Naive thymus-derived CD4-positive, alpha-beta T cell (primary cell): ENCODE measurements at places on chromosomes 3 and 15.

DNA sequence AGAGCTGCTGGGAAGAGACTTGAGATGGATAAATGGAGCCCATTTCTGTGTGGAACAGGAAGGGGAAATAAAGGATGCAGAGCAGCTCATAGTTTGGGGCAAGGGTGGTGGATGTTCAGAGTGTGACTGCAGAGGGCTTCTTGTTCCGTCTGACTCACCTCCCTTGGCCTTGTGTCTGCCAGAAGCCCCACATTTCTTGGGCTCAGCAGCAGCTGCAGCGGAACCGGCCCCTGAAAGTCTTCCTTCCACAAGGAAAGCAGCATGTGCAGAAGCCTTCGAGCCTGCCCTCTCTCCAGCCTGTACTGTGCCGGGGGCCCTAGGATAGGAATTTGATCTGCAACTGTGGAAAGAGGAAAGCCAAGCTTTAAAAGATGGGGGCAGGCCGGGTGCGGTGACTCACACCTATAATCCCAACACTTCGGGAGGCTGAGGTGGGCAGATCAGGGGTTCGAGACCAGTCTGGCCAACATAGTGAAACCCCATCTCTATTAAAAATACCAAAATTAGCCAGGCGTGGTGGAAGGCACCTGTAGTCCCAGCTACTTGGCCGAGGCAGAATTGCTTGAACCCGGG is 11.5 kb downstream of the CDAN1 start:
- no peak for DNase-seq

DNA sequence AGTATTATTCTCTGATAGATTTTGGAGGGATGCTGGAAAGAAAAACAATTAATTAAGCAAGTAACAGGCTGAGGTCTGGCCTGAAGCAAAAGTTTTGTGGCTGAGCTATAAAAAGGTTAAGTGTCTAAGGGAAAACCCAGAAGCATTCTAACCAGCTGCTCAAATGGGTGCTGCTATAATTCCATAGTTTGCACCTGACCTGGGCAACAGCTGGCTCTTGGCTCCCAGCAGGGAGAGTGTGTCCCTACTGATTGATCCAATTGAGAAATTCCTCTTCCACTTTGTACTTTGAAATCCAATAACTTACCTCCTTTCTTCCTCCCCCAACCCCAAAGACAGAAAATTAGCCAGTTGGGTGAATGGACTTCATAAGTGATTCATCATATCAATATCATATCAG is 27.7 kb upstream of the SMAD3 start:
- DNase-seq = no peak

GRCh38 chr3:18079739-18080138 is 337.3 kb upstream of the TBC1D5 start:
- DNase-seq = no peak

DNA sequence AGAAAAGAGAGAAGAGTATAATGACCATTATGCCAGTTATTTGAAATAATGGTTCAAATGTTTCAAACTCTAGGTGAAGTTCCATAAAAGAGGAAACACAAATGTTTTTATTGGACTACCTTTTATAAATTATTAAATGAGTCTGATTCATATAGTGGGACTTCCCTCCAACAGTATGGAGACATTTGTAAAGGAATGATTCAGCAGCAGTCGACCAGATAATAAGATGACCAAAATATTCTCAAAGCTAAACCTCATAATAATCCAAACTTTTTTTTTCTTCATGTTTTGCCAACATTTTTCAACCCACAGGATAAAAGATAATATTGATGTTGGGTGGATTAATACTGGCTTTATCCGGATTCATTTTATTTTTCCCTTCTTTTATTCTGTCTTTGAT is 18.8 kb downstream of the TIPARP start:
- no peak for DNase-seq

GRCh38 chr15:88208396-88208795 is 48.1 kb downstream of the NTRK3 start:
- DNase-seq = no peak

DNA sequence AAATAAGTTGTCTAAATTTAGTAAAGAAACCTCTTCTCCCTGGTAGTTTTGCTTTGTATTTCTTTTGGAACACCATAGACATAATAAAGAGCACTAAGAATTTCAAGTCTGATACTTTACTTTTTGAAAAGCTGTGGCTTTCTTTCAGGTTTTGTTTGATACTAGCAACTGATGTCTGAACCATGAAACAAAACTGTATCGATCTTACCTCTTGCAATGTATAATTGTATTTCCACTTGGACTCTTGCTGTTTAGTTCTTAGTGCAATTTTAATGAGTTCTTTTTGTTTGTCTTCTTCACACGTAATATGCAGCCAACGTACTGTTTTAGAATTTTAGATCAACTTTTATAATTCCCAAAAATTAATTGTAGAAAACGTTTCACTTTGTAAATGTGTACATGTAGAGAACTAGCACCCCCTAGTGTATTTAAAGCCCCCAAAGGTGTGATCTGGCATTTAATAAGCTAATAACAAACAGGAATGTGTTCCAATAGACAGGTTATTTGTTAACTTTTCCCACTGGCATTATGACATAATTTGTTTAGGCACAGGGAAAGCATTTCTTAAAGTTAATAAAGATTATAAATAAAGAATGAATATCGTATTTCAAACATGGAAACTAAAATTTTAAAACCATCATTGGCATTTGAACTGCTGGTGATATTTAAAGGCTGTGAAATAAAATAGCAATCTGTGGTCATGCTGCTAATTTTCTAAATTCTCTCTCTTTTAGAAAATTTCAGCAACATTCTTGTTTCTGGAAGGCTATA is 289.1 kb upstream of the DNAJC19 start:
- DNase-seq = no peak

- DNase-seq = no peak
Observed at GRCh38 chr3:4546346-4547178, 53.4 kb downstream of the ITPR1 start.

DNA sequence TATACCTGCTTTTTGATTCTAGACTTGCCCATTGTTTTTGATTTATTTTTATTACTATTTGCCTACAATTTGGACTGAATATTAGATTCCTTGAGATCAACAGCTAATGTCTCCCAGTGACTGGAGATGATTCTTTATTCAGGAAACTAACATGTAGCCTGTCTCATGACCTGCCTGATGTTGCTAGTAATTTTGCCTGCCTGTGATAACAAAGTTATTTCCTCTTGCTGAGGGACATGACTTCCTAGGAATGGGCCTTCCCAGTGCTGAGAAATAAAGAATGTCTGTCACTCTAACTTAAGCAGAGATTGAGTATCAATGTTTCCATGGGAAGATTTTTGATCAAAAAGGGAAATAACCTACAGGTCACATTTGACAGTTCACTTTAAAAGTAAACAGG is 13.4 kb upstream of the NPHP3 start:
- DNase-seq = no peak

GRCh38 chr3:98991393-98991792 is 89.9 kb upstream of the DCBLD2 start:
- no peak for DNase-seq

DNA sequence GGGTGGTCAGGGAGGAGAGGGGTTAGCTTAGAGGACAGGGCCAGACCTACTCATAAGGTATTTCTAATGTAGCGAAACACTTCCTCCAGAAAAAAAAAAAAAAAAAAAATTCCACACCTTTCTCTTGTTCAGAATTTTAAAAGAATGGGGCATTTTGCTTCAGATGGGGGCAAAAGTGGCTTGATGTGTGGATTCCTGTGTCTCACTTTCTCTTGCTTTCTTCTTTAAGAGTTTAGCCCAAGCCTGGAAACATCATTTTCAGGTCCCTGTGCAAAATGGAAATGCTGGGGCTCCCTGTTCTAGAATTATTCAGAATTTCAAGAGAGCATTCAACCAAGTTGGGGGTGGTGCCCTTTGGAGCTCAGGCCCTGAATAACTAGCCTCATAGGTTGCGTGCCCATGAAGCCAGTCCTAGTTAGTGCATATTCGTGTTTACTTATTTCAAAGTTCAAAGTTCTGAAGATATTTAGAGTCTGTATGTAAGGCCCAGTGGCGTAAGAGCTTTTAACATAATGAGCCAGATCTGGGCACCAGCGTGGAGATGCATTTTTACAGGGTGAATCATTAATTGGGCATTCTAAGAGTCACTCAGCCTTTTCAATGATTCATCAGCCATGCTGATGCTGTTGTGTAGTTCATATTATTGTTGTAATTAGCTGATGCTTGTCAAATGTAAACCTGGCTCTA is 104.5 kb downstream of the RPLP1 start:
- DNase-seq = no peak

DNA sequence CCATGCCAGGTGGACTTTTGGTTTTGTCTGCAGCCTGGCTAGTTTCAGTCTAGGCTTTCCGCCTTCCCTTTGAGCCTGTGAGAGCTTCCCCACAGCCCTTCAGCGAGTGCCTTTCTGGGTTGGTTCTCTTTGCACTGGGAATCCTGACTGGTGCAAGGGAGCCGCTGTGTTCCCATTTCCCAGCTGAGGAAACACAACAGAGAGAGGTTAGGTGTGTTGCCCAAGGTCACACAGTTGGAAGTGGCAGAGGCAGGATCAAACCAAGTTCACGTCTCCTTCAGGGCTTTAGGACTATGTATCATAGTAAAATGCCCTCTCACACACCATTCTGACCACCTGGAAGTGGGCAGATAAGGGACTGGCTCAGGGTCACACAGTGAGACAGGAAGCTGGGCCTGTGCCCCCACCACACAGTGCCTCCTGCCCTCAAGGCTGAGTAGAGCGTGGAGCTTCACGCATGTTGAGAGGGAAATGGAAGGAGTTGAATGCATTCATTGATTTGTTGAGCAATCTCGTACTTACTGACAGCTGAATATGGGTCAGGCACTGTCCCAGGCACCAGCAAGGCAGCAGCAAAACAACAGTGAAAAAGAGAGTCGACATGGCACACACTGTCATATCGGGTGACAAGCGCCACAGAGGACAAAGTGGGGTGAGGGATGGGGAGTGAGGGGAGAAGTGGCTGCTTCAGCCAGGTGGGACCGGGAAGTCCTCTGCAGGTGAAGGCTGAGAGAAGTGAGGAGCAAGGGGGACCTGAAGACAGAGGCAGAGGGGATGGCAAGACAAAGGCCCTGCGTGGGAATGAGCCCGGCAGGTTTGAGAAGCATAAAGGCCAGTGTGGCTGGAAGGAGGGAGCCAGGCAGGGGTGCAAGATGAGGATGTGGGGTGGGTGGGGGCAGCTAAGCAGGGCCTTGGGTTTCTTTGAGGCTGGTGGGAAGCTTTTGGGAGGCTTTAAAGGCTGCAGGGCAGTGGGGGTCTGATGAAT is 12.3 kb upstream of the ANPEP start:
- no peak for DNase-seq

DNA sequence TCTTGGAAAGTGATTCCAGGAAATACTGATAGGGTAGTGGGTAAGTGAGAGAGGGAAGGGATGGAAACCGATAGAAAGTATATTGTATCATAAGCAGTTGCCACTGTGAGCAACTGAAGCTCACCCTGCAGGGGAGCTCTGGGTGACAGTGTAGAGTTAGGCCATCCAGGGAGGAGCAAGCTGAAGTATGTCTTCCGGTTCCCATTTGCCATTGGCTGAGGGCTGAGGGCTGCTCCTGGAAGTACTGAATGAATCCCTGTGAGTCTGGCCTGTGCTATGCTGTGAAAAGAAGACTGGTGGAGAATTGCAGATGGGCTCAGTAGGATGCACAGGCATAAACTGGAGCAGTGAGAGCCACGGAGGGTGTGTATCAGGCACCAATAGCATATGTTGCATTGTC is 348.3 kb downstream of the MFSD1 start:
- no peak for DNase-seq

DNA sequence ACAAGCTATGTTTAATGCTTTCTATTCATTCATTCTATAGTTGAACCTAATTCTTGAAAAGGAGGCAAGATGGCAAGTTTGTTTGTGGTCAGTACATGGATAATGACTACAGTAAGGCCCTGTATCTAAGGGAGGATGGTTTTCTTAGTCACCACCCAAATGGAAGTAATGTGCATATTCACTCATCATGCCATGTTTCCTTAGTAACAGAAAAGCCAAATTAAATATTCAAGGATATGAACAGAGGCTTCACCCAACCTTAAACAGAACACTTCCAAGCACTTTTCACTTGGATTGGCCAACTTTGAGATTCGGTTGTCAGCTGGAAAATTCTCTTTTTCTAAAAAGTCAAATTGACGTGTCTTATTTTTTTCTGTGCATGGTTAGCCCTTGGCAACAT is 805.3 kb upstream of the LMCD1 start:
- no peak for DNase-seq

- no peak for DNase-seq
Observed at GRCh38 chr3:30638685-30639412, 32.4 kb downstream of the TGFBR2 start.

- DNase-seq = no peak
Observed at GRCh38 chr15:51121118-51121517, 26.4 kb upstream of the TNFAIP8L3 start.

- no peak for DNase-seq
Observed at GRCh38 chr3:16658925-16659793, 53.9 kb upstream of the DAZL start.

DNA sequence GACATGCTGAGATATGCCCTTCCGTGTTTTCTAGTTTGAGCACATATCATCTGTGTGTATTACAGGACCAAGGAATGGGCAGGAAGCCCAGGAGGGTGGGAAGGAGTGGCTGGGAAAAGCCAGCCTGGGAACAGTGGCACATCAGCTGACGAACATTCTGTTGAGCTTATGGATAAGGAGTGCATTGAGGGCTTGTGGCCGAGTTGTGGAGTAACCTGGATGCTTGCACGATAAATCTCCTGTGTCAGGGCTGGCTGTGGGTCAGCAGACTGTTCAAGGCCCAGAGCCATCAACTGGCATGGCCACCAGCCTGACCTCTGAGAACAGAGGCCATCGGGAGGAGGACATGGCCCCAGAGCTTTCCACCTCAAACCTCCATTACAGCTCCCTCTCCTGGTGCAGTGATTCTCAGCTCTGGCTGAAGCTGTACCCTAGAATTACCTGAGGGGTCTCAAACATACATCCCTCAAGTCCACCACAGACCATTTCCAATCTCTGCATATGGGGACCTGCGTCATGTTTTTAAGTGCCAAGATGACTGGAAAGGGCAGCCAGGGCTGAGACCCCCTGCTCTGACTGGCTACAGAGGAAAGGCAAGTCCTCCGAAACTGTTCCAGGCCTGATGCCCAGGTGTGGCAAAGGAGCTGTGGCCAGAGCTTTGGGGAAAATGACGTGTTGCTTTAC is 4.8 kb upstream of the VILL start:
- no peak for DNase-seq

- no peak for DNase-seq
Observed at GRCh38 chr3:49470714-49471420, 800 bp downstream of the DAG1 start.

DNA sequence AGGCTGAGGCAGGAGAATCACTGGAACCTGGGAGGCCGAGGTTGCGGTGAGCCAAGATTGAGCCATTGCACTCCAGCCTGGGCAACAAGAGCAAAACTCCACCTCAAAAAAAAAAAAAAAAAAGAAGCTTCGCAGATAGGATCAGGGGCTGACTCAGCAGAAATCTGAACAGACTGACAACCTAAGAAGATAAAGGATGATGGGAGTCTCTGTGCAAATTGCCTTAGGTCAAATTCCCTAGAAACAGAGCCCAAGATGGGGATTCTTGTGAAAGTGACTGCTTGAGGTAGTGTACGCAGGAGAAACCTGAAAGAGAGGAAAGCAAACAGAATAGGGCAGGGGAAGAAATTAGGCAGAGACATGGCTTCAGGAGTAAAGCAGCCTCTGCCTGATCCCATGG is 160.8 kb upstream of the LRIG1 start:
- no peak for DNase-seq
